GM19239 (cell line): ENCODE measurements at places on chromosomes 12 and 14.

DNA sequence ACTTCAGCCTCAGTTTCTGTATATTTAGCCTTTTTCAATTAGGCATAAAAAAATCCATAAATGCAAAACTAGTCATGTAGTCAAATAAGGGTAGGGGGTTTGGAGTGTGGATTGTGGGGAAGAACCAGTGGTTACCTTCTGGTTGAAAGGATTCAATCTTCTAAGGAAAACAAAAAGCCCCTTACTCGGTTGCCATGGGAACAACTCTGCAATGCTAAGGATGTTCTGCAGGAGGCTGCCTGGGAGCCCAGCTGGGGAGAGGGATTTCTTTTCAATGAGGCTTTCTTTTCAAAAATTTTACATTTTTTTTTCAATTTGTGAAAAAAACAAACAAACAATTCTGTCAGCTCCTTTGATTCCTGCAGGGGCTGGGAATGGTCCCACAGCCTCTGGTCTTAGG is 67.2 kb downstream of the SLC8A3 start:
- no peak for DNase-seq

DNA sequence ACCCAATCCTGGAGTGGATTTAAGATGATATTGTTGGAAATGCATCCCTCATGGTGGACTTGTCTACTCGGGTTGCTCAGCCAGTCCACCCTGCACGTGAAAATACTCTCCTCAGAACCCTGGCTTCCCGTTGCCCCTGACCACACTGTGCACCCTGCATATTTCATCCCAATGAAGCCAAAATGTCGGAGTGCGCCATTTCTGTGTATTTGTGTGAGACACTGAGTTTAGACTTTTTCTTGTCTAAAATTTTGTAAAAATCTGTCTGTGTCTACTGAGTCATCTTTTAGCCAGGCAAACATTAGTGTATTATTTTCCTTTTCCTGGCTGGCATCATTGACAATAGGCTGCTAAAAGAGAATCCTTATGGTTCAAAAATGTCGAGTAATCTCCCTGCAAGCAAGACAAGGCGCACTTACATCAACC is 485 bp upstream of the PNMA1 start:
- DNase-seq: no peak

- DNase-seq: no peak
These were observed 145.5 kb upstream of the CDKN3 start for GRCh38 chr14:54251356-54251755.

DNA sequence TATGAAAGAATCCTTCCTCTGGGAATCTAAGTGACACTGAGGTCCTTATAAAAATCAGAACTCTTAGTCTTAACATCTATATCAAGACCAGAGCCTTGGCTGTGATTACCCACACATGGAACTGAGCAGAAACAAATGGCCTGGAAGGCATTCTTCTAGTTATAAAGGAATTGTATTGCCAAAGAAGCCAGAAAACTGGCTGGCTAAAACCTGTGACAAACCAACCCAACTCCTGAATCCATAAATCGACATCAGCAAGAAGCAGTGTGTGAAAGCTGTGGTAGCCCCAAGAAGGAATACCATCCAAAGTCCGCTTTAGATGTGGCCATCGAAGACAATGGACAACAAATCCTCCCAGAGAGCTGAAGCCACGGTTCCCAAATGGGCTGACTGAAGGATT is 97.9 kb upstream of the CCDC91 start:
- DNase-seq: no peak

DNA sequence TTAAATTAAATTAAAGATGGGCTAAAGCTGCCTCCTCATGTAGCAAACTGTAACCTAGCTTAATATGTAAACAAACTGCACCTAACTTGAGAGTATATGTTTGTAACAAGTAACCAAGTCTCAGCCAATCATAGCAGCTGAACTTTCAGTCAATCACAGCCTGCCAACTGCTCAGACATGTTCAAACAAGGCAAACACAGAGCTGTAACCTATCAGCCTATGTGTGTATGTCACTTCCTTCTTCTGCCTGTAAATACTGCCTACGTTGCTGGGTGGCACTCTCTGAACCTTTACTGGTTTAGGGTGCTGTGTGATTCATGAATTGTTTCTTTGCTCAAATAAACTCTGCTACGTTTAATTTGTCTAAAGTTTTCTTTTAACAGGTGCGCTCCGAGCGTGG is 2.9 kb downstream of the SERPINA6 start:
- DNase-seq: no peak

DNA sequence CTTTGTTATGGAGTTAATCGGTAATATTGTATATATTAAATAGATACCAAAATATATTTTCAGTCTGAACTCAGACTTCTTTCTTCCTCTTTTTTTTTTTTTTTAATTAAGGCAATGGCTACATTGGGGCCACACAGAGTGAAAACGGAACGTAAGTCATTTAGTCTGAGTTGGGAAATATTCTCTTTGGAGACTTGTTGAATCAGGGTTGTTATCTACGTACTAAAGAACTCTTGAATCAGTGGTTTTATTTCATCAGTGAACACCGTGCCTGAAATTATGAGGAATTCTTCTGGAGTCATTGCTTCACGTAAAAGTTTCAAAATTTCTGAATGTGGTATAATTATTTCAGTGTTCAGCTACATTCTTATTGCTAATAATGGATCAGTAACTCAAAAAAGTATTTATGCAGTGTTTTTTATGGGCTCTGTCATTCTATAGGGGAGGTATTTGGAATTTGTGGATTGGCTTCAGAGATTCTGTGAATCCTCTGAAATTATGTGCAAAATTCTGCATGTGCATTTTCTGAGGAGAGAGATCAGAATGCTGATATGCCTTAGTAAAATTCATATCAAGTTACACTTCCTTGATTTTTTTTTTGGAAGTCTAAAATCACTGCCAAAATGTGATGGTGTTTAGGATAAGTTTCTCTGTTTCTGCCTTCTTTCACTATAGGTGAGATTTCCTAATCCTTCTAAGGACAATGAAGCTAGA is 39.6 kb downstream of the BRMS1L start:
- no peak for DNase-seq

- DNase-seq: no peak
These were observed 280.1 kb downstream of the VRK1 start for GRCh38 chr14:97077253-97077653.
